ENCODE measurements at places on chromosomes 4 and X.

- peak; percentile 40 for DNase-seq
Measured at GRCh38 chr4:108031427-108032083, 41.9 kb downstream of the HADH start.

DNA sequence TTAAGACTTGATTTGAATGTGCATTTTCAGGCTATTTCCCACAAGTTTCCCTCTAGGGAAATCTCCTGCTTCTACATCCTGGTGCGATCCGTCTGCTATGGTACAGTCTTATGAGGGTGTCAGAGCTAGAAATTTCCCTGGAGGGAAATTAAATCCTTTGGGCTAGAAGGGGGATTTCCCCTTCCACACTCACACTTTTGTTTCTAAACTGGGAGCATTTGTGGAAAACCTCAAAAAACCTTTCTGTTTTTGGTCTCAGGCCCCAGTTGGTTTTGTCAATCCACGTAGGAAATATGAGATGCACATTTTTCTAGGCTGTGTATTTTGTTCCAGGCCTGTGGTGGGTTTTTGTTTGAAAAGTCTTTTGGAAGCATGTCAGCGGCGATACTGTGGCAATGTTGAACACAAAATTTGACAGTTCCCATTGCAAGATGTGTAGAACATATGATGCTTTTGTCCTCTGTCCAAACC is 17.8 kb downstream of the HMGB3 start:
- DNase-seq = no peak

GRCh38 chr4:173038192-173038896 is 130.3 kb upstream of the GALNT7 start:
- DNase-seq = no peak

GRCh38 chr4:1873776-1874175 is 2.6 kb downstream of the NSD2 start:
- DNase-seq = no peak

GRCh38 chr4:27239641-27240040 is 379.0 kb downstream of the STIM2 start:
- no peak for DNase-seq

GRCh38 chr4:62544428-62544827 is 1344.3 kb downstream of the ADGRL3 start:
- no peak for DNase-seq

GRCh38 chr4:156193800-156194199 is 240.1 kb upstream of the CTSO start:
- DNase-seq = no peak

DNA sequence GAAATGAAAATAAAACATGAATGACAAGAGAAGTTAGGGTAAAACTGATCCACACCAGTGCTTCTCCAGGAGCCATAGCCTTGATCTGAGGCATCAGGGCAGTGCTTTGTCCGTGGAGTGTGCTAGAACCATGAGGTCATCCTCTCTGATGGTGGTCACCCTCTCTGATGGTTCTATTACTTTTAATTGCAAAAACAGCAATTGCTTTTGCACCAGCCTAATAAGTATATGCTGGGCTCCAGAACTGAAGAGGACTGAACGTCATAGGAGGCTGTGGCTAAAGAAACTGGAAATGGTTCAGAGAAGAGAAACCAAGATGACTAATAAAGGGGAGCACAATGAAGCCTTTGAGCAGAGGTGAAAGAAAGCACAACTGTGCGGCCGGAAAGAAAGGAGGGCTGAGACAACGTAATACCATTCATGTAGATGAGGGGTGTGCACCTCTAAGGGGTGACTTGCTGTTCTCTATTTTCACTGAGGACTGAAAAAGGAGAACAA is 17.0 kb upstream of the TMEM154 start:
- DNase-seq = no peak

DNA sequence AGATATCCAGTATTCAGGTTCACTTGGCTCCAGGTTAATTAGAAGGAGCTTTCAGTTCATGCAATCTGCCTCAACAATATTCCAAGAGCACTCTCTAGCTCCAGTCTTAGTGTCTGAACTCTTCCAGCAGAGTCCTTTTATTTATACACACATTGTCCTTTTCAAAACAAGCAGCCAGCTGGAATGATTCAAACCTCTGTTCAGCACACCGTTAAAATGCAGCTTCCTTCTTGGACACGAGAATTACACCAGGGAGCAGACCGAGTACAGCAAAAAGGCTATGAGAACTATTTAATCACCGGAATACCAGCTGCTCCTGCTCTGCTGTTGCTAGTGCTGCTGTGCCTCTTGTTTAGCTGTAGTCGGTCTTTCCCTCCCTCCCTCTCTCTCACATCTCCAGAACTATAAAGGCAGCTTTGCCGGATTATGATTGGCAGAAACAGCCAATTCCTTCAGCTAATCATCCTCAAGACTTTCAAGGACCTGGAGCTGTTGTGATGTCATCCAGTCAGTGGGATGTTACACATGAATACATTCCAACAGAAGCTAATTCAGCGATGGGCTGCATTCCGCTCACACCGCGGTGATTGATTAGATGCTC is at the start of gene NDST4:
TSS of gene NDST4 (minus strand) at position 115 of the 601 bp plus-strand sequence. CDS start 36,584 bp downstream, outside the sequence.
- no peak for DNase-seq

- no peak for DNase-seq
Measured at GRCh38 chr4:57719456-57719855, 609.3 kb upstream of the IGFBP7 start.

DNA sequence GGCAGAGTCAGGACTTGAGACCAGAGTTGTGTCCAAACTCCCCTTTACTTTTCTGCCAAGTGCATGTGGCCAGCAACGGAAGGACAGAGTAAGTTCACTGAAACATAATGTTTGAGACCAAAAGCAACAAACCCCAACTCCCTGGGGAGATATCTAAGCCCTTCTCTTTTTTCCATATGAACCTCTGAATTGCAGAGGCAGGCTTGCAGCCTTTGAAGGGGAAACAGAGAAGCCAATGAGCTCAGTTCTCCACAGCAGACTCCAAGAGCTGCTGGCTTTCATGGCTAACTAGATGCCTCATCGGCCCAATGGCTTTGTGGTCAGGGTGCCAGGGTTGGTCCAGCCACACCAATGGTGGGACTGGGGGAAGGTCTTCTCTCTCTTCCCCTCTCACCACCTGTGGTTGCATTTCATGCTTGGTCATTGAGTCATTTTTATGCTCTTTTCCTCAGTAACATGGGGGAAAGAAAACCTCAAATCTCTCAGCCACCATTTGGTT is 34.0 kb downstream of the STARD8 start:
- DNase-seq = no peak

All from stimulated activated CD4-positive, alpha-beta T cell treated with anti-CD3 and anti-CD28 coated beads, Interleukin-12 subunit alpha, Interleukin-12 subunit beta, amount 100 ng/mL, for 24 hours (primary cell).